ENCODE measurements at places on chromosomes 1 and 21. TPM values are rescaled to one million over a fixed set of nuclear protein-coding genes. Genes with fewer than 3 reads are reported as not detected.

MYCL gene
- 8.5 TPM for polyA plus RNA-seq

HNRNPCL4 gene
- polyA plus RNA-seq = not detected

SPTA1 gene
- 3.7 TPM for polyA plus RNA-seq

GSTM5 gene
- 7.2 TPM for polyA plus RNA-seq

SSBP3 gene
- 48.2 TPM for polyA plus RNA-seq

KIF2C gene
- polyA plus RNA-seq = 10.9 TPM

S100A14 gene
- 437 TPM for polyA plus RNA-seq

ADAM30 gene
- polyA plus RNA-seq = not detected

ACTL8 gene
- not detected for polyA plus RNA-seq

GIPC2 gene
- polyA plus RNA-seq = 77.1 TPM

FCN3 gene
- polyA plus RNA-seq = 0.13 TPM

GNG12 gene
- 120 TPM for polyA plus RNA-seq

ADCY10 gene
- polyA plus RNA-seq = 0.25 TPM

CEP85 gene
- polyA plus RNA-seq = 11.7 TPM

LCE1B gene
- not detected for polyA plus RNA-seq

GBP6 gene
- 0.04 TPM for polyA plus RNA-seq

NFIA gene
- 9.6 TPM for polyA plus RNA-seq

NADK gene
- polyA plus RNA-seq = 59.8 TPM

L1TD1 gene
- polyA plus RNA-seq = 1.3 TPM

COL16A1 gene
- 188 TPM for polyA plus RNA-seq

CAMK1G gene
- polyA plus RNA-seq = 0.63 TPM

CSF3R gene
- polyA plus RNA-seq = 4.1 TPM

PLPPR4 gene
- polyA plus RNA-seq = 1.5 TPM

LIPI gene
- 0.21 TPM for polyA plus RNA-seq

CHIA gene
- polyA plus RNA-seq = not detected

TRAPPC3 gene
- polyA plus RNA-seq = 65.2 TPM

SOAT1 gene
- 14.0 TPM for polyA plus RNA-seq

PTPRF gene
- 257 TPM for polyA plus RNA-seq

FCRL6 gene
- 0.69 TPM for polyA plus RNA-seq

IQCC gene
- polyA plus RNA-seq = 5.5 TPM

FBXO2 gene
- polyA plus RNA-seq = 102 TPM

RAP1GAP gene
- polyA plus RNA-seq = 68.1 TPM

SLC37A1 gene
- 35.9 TPM for polyA plus RNA-seq

TMEM82 gene
- 15.6 TPM for polyA plus RNA-seq

TP73 gene
- 0.55 TPM for polyA plus RNA-seq

TM2D1 gene
- 54.5 TPM for polyA plus RNA-seq

All from large intestine (tissue), 12 donors.